ENCODE measurements at places on chromosomes 7 and 10.

- DNase-seq = no peak
These were observed 71.0 kb upstream of the PLPP4 start for GRCh38 chr10:120385992-120386391.

GRCh38 chr7:3011211-3011852 lies 32.3 kb downstream of the CARD11 start:
- DNase-seq = no peak

GRCh38 chr10:72336259-72337038 lies 18.3 kb downstream of the DNAJB12 start:
- no peak for DNase-seq

- DNase-seq = no peak
These were observed 41.0 kb downstream of the CNPY1 start for GRCh38 chr7:155505422-155505793.

DNA sequence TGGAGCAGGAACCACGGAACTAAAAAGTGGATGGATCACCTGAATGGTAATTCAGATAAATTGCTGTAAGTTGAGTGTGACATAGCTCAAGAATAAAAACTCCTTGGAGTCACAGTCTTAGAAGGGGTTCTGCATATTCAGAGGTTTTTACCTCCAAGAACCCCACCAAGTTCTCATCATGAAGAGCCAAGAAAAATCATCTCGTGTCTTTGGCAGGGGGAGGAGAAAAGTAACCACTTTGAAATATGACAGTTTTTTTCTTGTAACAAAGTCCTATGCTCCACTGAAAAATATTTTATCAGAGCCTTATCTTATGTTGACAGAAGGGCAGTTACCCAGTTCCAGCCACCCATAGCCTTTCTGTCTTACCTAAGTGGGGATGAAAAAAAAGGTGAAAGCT lies 38.2 kb upstream of the MBL2 start:
- no peak for DNase-seq

DNA sequence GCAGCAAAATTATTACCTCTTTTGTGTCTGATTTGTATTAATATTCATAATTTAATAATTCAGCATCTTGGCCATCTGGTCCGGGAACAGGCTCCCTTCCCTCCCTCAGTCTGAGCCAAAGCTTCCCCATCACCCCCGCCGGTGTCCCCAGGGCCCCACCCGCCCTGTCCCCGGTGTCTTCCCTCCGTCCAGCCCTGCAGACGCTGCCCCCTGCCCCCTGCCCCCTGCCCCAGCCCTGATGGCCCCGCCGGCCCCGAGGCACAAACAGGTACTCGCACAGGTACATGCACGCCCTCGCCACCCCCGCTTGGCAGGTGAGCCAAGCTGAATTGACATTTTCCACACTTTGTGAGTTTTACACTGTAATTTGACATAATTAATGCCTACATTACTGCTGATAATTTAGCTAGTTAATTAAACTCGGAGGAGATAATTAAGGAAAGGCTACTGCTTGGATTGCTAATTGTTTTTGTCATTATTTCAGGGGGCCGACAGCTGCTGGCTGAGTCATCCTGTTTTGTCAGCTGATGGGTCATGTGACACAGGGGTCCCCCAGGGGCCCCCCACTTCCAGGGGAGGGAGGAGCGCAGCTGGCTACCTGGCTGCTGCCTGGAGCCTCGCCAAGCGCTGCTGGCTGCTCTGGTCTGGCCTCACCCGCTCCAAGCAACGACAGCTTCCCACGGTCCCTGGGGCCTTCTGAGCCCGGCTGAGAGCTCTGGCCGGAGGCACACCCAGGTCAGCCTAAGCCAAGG lies 36.6 kb downstream of the MICALL2 start:
- no peak for DNase-seq

GRCh38 chr10:109587366-109587765 lies 335.9 kb downstream of the XPNPEP1 start:
- no peak for DNase-seq

- no peak for DNase-seq
These were observed 347.4 kb downstream of the RPS24 start for GRCh38 chr10:78381107-78381506.

DNA sequence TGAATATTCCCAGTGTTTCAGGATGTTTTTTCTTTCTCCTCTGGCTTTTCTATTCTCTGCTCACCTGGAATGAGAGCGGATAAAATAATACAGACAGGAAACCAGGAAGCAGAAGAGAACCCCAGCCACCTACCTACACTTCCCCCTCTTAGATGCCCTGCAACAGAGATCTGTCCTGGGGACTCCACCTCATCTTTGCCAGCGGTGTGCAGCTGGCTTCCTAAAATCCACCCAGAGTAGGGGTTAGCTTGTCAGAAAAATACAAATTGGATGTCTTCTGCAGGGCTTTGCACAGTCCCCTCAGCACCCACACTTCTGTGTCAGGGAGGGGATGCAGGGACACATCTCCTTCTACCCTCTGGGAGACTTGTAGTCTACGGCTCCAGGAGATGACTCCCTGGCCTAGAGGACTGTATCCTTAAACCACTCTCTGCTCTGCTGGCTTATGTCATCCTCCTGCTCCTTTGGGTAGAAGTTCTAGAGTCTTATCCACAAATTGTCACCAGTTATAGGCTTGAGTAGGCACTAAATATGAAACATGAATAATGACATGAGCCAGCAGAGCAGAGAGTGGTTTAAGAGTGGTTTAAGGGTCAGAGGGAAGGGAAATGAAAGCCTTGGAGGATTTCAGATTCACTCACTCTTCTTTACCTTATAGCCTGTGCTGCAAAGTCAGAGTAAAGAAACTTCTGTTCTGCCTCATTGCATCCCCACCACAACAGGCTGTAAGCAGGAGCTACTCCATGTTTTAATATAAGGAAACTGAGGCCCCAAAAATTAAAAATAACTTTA lies 749.4 kb downstream of the AUTS2 start:
- no peak for DNase-seq

DNA sequence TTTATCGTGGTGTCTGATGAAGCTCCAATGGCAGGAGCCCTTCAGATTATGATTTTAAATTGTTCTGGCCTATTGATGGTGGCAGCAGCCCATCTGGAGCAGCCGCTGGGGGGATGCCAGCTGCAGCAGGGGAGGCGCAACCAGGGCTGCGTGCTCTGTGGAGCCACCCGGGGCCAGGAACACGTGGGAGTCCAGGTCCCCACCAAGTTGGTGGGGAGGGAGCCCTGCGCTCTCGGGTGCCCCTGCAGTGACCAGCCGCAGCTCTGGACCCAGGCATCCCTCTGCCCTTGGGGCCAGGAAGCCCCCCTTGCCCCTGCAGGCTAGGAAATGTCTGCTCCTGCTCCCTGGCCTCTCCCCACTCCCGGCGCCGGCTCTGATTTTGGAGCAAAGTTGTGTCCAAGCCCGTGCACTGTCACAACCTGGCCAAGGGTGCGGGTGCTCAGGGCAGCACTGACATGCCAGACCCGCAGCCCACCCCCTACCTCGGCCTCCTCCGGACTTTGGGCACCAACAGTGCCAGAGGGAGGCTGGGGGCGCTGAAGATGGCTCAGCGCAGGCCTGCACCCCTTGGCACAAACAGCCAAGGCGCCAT lies 147.2 kb upstream of the ADO start:
- no peak for DNase-seq

- no peak for DNase-seq
These were observed 618.7 kb downstream of the DNAJB6 start for GRCh38 chr7:157955348-157955999.

DNA sequence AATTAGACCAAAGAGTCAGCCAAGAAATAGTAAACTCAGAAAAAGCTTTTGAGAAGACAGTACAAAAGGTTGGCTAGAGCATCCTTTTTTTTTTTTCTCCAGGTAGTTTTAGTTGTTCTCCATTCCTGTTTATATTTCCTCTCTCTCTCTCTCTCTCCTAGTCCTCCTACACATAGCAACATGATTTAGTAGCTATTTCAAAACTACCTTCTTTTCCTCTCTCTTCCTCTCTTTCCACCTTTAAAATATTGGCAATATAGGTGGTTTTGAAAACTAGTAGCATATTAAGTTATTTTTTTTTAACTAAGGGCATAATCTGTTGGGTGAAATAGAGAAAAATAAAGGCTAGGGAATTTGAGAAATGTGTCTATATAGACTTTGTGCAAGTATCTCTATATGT lies 5.0 kb downstream of the SKIDA1 start:
- DNase-seq = no peak

- no peak for DNase-seq
These were observed 347.0 kb upstream of the MTPN start for GRCh38 chr7:136324073-136324704.

DNA sequence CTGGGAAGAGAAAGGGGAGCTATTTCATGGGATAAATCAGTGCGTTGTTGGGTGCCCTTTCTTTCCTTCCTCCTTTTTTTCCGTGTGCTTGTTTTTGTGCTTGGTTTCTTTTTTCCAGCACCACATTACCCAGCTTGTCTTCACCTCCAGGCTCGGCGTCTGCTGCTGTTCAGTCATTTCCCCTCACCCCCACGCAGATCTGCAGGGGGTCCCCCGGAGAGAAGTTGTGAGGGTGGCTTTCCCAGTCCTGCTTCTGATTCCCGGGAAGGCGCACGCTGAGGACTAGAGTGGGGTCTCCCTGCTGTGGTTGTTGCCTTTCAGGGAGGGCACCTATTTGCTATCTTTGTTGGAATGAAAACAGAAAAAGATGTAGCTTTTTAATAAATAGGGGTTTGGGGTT lies 1.6 kb downstream of the CAMK1D start:
- no peak for DNase-seq

DNA sequence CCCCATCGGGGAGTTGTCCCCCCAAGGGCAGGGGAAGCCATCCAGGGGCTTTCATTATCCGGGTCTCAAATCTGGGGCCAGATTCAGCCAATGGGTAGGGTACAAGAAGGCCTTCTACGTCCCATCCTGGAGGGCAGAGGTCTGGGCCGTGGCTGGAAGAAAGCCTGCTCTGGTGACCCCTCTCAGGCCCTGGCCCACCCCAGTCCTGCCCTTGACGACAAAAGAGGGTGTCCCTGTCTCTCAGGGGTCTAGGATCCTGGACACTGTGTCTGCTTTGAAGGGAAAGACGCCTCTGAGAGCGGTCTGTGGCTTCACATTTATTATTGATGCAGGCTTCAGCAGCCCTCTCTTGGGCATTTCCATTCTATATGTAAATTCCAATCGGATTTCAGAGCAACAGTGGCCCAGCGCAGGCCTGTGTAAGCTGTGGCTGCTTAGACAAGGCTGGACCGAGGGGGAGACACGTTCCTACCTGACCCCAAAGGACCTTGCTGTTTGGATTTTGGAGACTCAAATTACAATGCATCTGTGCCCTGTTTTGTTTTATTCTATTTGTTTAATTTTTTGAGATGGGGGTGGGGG lies 83.2 kb upstream of the BAIAP2L1 start:
- DNase-seq = no peak

DNA sequence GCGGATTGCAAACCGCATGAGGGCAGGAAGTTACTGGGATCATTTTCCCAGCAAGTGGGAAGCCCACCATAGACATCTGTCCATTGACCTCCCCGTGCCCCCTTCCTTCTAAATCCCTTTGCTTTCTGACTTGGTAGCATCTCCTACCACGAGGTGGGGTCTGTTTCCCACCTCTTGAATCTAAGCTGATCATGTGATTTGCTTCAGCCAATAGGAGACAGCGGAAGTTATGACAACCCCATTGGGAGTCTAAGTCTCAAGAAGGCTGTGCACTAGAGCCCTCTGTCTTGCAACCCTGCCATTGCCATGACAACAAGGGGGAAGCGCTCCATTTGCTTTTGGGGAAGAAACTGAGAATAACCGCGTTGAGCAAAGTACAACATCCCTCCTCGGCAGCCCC lies 39.2 kb upstream of the CARD11 start:
- no peak for DNase-seq

GRCh38 chr10:110498982-110499795 lies 1.5 kb downstream of the DUSP5 start:
- no peak for DNase-seq

DNA sequence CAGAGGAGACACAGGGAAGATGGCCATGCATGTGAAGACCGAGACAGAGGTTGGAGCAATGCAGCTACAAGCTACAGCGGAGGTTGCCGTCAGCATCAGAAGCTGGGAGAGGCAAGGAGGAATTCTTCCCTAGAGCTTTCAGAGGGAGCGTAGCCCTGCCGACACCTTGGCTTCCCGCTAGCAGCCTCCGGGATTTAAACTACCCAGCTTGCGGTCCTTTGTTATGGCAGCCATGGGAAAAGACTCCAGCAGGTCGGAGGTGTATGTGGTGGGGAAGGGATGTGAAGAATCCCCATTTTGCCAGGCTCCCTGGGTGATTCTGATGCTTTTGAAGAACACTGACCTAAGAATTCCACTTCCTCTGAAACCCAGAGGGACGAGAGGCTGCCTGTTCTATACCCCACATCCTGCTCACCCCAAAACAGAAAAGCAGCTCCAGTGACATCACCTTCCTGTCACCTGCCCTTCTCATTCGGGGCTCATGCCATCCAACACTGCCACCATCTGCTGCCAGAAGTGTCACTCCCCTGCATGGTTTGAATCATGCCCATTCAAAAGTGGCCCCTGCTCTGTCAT lies 3.3 kb upstream of the SEPHS1 start:
- DNase-seq = peak; percentile 33

- DNase-seq = no peak
These were observed 194.4 kb downstream of the TPST1 start for GRCh38 chr7:66399566-66399965.

DNA sequence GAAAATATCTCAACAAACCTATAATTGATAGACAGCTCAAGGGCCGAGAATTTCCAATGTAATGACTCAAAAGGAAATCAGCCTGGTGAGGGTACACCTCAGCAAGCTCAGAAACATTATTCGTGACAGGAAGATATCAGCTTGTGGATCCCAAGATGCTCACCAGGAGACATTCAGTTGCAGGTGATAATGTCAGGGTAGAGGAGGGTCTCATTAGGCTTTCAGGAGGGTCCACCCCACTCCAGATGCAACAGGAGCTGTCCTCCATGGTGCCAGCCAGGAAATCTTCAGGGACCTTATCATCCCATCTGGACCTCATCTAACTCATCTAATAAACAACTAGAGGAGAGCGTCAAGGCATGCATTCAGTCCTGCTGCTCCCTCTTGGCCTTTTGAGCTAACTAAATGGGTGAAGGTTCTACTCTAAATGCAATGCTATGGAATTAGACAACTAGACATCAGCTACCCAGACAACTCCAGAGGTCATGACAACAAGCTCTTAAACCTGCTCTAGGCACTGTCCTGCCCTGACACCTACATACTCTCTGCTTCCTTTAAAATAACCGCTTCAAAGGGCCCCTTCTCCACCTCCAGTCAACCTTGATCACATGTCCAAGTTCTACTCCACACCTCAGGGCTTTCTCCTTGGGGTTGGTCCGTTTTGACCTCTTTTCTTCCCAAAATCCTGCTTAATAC lies 4.3 kb upstream of the GIMAP5 start:
- no peak for DNase-seq

GRCh38 chr7:37365405-37365804 lies 83.3 kb downstream of the ELMO1 start:
- DNase-seq = no peak

DNA sequence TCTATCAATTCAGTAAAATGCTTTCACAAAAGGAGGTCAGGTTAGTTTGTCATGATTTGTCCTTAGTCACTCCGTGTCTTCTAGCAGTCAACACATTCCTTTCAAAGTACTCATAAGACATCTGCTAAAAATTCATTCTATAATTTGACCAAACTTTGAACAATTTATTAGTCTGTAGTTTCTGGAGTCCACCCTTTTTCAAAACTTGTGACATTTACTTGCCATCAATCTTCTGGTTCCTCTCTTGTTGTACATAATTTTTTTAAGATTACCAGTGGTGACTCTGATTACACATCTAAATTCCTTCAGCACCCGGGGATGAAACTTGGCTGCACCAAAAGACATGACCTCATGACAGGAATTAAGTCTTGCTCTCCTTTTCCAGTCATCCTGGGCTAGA lies 130.1 kb downstream of the NEBL start:
- no peak for DNase-seq

GRCh38 chr7:76515999-76516443 lies 5.7 kb downstream of the UPK3B start:
- DNase-seq = no peak

GRCh38 chr7:44184206-44184872 lies 4.9 kb downstream of the GCK start:
- DNase-seq = no peak
